Eye (tissue), 1 donor: ENCODE measurements at places on chromosomes 7 and 10.

GRCh38 chr7:27277628-27278027 lies 35.0 kb downstream of the EVX1 start:
- DNase-seq, result no peak

GRCh38 chr7:120725376-120726039 lies 132.4 kb downstream of the TSPAN12 start:
- DNase-seq, result peak; percentile 65

DNA sequence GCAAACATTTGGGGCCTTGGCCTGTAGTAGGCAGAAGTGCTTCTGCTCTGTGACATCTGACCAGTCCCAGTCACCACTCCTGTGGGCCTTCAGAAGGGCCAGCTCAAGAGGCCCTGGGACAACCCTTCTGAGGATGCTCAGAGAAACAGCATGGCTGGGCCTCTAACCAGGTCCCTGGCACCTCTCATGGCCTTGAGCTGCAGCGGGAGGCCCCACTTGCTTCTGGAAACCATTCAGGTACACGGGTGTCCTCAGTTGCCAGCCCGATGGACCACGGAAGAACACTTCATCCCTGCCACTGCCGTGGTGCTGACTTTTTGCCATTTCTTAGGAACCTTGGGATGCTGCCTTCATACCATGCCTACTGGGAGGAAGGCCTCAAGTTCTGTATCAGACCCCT lies 57.6 kb downstream of the HSPA12A start:
- no peak for DNase-seq

DNA sequence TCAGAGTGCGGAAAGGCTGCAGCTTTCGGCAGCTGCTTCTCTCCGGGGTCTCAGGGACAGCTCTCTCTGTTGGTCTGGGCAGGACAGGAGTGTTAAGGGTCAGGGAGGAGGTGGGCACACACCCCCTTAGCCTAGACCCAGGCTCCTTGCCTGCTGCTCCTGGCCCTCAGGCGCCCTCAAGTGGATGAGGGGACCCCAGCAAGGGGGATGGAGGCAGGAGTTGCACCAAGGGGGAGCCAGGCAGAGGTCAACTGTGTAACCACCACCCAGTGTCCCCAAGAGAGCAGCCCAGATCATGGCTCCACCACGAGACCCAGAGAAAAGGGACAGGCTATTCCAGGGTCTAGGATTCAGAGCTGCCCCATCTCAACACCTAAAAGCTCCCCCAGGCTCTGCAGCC lies 26.9 kb downstream of the SPOCK2 start:
- DNase-seq, result no peak

DNA sequence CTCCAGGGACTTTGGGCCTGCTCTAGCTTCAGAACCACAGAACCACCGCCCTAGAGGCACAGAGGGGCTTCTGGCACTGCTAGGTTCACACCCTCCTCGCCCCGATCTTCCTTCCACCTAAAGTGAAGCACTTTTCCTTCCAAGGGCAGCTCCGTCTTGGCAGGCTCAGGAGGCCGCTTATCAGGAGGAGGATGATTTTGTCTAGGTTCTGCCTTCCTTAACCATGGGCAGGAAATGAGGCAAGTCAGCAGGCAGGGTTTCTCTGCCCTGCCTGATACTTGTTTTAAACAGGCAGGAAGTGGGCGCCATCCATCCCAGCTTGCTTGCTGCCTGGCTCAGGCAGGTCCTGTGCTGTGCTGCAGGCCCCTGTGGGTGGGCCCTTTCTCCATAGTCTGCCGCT lies 8.3 kb upstream of the ATP6V0E2 start:
- DNase-seq, result no peak

DNA sequence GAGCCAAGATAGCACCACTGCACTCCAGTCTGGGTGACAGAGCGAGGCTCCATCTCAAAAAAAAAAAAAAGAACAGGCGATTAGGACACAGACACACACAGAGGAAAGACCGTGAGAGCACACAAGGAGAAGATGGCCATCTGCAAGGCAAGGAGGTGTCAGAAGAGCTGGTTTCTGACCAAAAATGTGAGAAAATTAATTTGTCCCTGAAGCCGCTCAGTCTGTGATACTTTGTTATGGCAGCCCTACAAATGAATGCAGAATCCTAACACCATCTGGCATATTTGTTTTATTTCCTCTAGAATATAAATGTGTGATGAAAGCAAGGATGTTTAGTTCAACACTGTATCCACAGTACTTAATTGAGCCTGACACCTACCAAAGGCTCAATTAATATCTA lies 69.7 kb downstream of the ZFAND4 start:
- no peak for DNase-seq

- DNase-seq, result peak; percentile 10
Observed at GRCh38 chr10:1198453-1199344, 142.5 kb downstream of the WDR37 start.

DNA sequence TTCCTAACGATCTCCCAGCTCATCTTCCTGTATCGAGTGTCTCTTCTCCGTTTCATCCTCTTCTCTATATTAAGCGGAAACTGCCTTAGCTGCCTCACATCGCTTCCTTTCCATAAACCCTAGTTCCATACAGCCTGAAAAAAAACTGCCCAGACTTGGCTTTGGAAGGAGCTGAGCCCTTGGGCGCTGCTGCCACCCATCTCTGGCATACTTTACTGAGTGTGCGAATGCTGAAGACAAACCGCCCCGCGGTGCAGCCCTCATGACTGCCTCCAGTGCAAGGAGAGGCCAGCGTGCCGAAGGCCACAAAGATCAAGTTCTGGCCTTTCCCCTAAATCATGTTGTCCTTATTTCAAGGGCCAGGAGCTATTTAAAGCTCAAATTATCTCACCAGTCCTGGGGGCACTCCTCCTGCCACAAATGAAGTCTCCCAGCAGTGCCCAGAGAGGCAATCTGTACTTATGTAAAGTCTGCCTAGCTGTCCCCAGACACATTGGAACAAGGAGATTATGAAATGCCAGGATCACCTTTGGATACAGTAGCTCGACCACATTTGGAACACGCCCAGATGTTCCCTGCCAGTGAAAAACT lies 25.2 kb downstream of the YWHAG start:
- no peak for DNase-seq
